Calu3 (cell line): ENCODE measurements at places on chromosomes 3 and 15. TPM values are rescaled to one million over a fixed set of nuclear protein-coding genes. Genes with fewer than 3 reads are reported as not detected.

GRCh38 chr3:24197809-24198208 lies 252.7 kb downstream of the NR1D2 start:
- no peaks in the 10 kb centered on the region for H3K4me1 ChIP-seq
- no peak overlapping the region for H3K27ac ChIP-seq
- DNase-seq, result no peak
- no peaks in the 10 kb centered on the region for H3K27me3 ChIP-seq
- no peak overlapping the region for H3K4me3 ChIP-seq

DNA sequence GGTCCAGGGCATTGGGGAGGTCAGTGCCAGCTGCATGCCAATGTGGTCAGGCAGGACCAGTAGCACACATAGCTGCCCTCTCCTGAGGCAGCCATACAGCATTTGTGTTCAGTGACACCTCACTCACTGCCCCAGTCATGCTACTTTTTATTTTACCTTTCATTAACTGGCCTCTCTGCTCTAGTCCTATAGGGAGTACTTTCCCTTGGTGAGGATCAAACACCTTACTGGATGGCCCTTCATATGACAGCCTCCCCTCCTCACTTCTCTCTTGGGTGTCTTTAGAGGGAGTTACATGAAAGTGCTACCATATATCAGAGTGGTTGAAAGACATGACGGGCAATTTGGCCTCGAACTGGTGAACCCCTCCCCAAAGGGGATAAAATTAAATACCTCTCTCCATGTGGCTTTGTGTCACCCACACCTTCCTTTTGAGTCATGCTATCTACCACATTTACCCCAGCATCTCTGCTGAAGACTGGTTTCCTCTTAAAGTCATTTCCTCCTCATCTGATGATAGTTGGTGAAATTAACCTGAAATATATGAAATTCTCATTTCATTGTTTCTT lies 17.6 kb downstream of the RLBP1 start:
- H3K36me3 ChIP-seq, result peaks cover 38% of the 10 kb centered on the region
- H3K27me3 ChIP-seq, result no peaks in the 10 kb centered on the region

- no peaks in the 10 kb centered on the region for H3K36me3 ChIP-seq
- no peak overlapping the region for H3K4me3 ChIP-seq
- no peak for DNase-seq
- no peak overlapping the region for H3K27ac ChIP-seq
Observed at GRCh38 chr3:178709051-178709450, 172.8 kb downstream of the KCNMB2 start.

DNA sequence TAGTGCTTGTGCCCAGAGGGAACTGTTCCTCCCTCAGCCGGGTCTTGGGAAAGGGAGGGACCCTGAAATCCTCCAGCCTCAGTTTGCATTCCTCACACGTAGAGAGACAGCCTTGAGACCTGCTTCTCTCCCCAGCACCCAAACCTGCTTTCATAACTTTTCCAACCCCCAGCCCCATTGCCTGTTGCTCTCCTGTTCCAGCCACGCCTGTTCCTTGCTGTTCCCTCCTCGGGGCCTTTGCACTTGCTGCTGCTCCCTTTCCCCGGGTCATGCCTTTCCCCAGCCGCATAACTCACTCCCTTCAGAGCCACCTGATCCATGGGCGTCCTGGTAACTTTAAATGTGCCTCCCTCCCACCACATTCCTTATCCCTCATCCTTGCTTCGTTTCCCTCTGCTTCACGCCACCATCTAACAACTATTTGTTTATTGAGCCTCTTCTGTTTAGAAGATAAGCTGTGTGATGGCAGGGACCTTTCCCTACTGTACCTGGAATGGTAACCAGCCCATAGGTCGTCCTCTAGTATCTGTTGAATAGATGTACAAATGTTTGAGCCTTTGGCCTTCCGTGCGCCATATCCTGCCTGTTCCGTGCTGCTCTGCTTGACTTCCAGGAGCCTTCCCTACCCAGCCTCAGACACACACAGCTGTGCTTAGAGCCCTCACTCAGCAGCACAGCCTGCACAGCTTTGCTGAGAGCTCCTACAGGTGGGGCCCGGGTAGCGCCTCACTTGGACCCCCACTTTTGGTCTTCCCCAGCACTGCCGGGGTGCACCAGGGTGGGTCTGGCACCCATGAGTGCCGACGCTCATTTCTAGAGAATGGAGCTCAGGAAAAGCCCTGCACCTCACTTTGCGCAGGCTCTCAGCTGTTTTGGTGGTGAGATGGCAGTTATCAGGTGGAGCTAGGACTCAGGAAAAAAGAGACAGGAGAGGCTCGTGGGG lies 60.2 kb downstream of the SCN5A start:
- no peaks in the 10 kb centered on the region for H3K36me3 ChIP-seq
- H3K4me3 ChIP-seq, result no peak overlapping the region
- no peak for DNase-seq
- H3K27me3 ChIP-seq, result peaks cover 70% of the 10 kb centered on the region
- no peaks in the 10 kb centered on the region for H3K4me1 ChIP-seq

GRCh38 chr15:60396100-60396499 lies 1.7 kb downstream of the ANXA2 start:
- H3K36me3 ChIP-seq, result peaks cover 87% of the 10 kb centered on the region
- peak overlapping the region; percentile 86 for H3K4me3 ChIP-seq
- peak; percentile 60 for DNase-seq
- H3K4me1 ChIP-seq, result peaks cover 60% of the 10 kb centered on the region
- peak overlapping the region; percentile 99 for H3K27ac ChIP-seq

- H3K4me3 ChIP-seq, result no peak overlapping the region
- H3K27ac ChIP-seq, result no peak overlapping the region
- no peaks in the 10 kb centered on the region for H3K36me3 ChIP-seq
- H3K27me3 ChIP-seq, result peaks cover 17% of the 10 kb centered on the region
- H3K4me1 ChIP-seq, result no peaks in the 10 kb centered on the region
- no peak for DNase-seq
Observed at GRCh38 chr3:172839679-172840078, 89.2 kb downstream of the ECT2 start.

GRCh38 chr3:48400824-48401433 lies 28.9 kb downstream of the FBXW12 start:
- H3K4me1 ChIP-seq, result peaks cover 13% of the 10 kb centered on the region
- H3K4me3 ChIP-seq, result no peak overlapping the region
- DNase-seq, result peak; percentile 60
- H3K27ac ChIP-seq, result peak overlapping the region; percentile 36
- H3K27me3 ChIP-seq, result peaks cover 5% of the 10 kb centered on the region
- peaks cover 48% of the 10 kb centered on the region for H3K36me3 ChIP-seq

DNA sequence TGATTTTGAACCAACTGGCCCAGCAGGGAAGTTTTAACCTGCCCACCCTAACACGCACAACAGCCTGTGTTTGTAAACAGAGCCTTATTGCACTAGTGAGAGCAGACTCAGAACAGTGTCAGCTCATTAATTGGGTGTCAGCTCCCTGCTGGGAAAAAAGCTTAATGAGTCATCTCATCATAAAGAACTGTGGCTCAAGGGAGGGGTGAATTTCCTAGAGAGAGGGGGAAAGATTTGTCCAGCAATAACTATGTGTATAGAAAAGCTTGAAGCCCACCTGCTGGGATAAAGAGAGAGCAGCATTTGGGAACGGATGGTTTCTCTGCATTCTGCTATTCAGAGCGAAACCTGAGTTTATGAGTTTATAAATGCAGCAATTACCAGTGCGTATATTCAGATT lies 48.9 kb upstream of the GMNC start:
- DNase-seq, result no peak
- H3K4me1 ChIP-seq, result peaks cover 12% of the 10 kb centered on the region
- no peak overlapping the region for H3K4me3 ChIP-seq
- no peak overlapping the region for H3K27ac ChIP-seq

- H3K36me3 ChIP-seq, result peaks cover 2% of the 10 kb centered on the region
- peaks cover 32% of the 10 kb centered on the region for H3K27me3 ChIP-seq
- no peak overlapping the region for H3K27ac ChIP-seq
- no peaks in the 10 kb centered on the region for H3K4me1 ChIP-seq
- no peak for DNase-seq
- no peak overlapping the region for H3K4me3 ChIP-seq
Observed at GRCh38 chr15:98523912-98524662, 124.3 kb upstream of the IGF1R start.

- H3K4me3 ChIP-seq, result peak overlapping the region; percentile 93
- no peak for DNase-seq
- peaks cover 41% of the 10 kb centered on the region for H3K4me1 ChIP-seq
- no peaks in the 10 kb centered on the region for H3K27me3 ChIP-seq
- peaks cover 30% of the 10 kb centered on the region for H3K36me3 ChIP-seq
- peak overlapping the region; percentile 91 for H3K27ac ChIP-seq
Observed at GRCh38 chr3:112085735-112086075, 484 bp upstream of the C3orf52 start.

- H3K4me1 ChIP-seq, result peaks cover 47% of the 10 kb centered on the region
- H3K27ac ChIP-seq, result peak overlapping the region; percentile 14
- DNase-seq, result peak; percentile 62
- H3K27me3 ChIP-seq, result no peaks in the 10 kb centered on the region
- H3K4me3 ChIP-seq, result no peak overlapping the region
Observed at GRCh38 chr3:139534455-139534812, 5.1 kb downstream of the RBP1 start.

- peaks cover 52% of the 10 kb centered on the region for H3K4me1 ChIP-seq
- no peaks in the 10 kb centered on the region for H3K27me3 ChIP-seq
- no peak overlapping the region for H3K4me3 ChIP-seq
- no peak for DNase-seq
Observed at GRCh38 chr3:41216993-41217392, 17.7 kb downstream of the CTNNB1 start.

DNA sequence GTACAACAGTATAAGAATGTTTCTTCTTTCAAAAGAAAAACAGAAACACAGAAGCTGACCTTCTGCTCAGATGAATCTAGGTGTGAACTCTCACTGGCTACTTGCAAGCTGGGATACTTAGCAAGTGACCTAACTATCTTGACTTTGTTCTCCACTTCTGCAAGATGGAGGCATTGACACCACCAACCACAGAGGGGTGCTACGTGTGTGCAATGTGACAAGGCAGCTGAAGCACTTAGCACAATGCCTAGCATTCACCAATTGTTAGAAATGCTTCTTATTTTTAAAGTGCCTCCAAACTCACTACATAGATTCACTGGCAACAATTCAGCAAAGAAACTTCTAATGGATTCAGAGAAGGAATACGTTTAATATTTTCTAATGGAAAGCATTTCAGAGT lies 331.4 kb upstream of the WNT5A start:
- H3K4me3 ChIP-seq, result no peak overlapping the region
- H3K4me1 ChIP-seq, result no peaks in the 10 kb centered on the region
- H3K27me3 ChIP-seq, result no peaks in the 10 kb centered on the region
- no peaks in the 10 kb centered on the region for H3K36me3 ChIP-seq

- no peaks in the 10 kb centered on the region for H3K36me3 ChIP-seq
- no peaks in the 10 kb centered on the region for H3K27me3 ChIP-seq
- DNase-seq, result peak; percentile 32
Observed at GRCh38 chr15:80673561-80674244, 21.4 kb upstream of the ABHD17C start.

GRCh38 chr3:194298331-194299227 lies 52.5 kb downstream of the CPN2 start:
- no peak for DNase-seq
- no peaks in the 10 kb centered on the region for H3K27me3 ChIP-seq
- H3K36me3 ChIP-seq, result no peaks in the 10 kb centered on the region
- no peak overlapping the region for H3K27ac ChIP-seq

- DNase-seq, result no peak
- H3K4me3 ChIP-seq, result no peak overlapping the region
- H3K4me1 ChIP-seq, result no peaks in the 10 kb centered on the region
- no peaks in the 10 kb centered on the region for H3K27me3 ChIP-seq
- no peaks in the 10 kb centered on the region for H3K36me3 ChIP-seq
Observed at GRCh38 chr3:151949706-151950105, 76.3 kb downstream of the SUCNR1 start.

GRCh38 chr3:102142379-102143060 lies 292.3 kb upstream of the ZPLD1 start:
- H3K27ac ChIP-seq, result no peak overlapping the region
- H3K4me1 ChIP-seq, result peaks cover 17% of the 10 kb centered on the region
- no peaks in the 10 kb centered on the region for H3K27me3 ChIP-seq
- H3K4me3 ChIP-seq, result no peak overlapping the region

DNA sequence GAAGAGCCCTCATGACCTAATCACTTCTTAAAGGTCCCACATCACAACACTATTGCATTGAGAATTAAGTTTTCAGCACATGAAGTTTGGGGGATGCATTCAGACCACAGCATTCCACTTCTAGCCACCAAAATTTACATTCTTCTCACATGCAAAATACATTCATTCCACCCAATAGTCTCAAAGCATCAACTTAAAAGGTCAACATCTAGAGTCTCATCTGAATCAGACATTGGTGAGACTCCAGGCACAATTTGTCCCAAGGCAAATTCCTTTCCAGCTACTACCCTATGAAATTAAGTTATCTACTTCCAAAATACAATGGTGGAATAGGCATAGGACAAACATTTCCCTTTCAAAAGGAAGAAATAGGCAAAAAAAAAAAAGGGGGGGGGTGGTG lies 64.9 kb downstream of the PLSCR2 start:
- DNase-seq, result no peak
- H3K4me3 ChIP-seq, result no peak overlapping the region
- no peaks in the 10 kb centered on the region for H3K36me3 ChIP-seq
- peaks cover 13% of the 10 kb centered on the region for H3K4me1 ChIP-seq
- H3K27me3 ChIP-seq, result no peaks in the 10 kb centered on the region

- H3K4me3 ChIP-seq, result peak overlapping the region; percentile 28
Observed at GRCh38 chr3:65876028-65876420, 162.7 kb downstream of the MAGI1 start.

GRCh38 chr15:79629687-79630086 lies 197.6 kb downstream of the MINAR1 start:
- peaks cover 60% of the 10 kb centered on the region for H3K27me3 ChIP-seq
- no peaks in the 10 kb centered on the region for H3K4me1 ChIP-seq
- no peaks in the 10 kb centered on the region for H3K36me3 ChIP-seq
- no peak overlapping the region for H3K4me3 ChIP-seq
- H3K27ac ChIP-seq, result no peak overlapping the region

Gene MYL3
- not detected in 2 replicates for total RNA-seq

Gene TXNRD3
- total RNA-seq, result 15.7 and 17.0 TPM in 2 replicates

Gene LRRIQ4
- 0.27 TPM in 1 of 2 replicates, not detected in the other for total RNA-seq

Gene FBXO40
- total RNA-seq, result not detected in 2 replicates

Gene HRH1
- total RNA-seq, result 9.1 and 9.6 TPM in 2 replicates

Gene MESP2
- total RNA-seq, result not detected in 2 replicates

Gene SLC49A4
- 15.0 and 16.1 TPM in 2 replicates for total RNA-seq

Gene CCR4
- not detected in 2 replicates for total RNA-seq

Gene ZBTB47
- total RNA-seq, result 6.0 and 7.2 TPM in 2 replicates

Gene IL5RA
- total RNA-seq, result not detected in 2 replicates

Gene CD200
- not detected in 2 replicates for total RNA-seq
